HT1080 (cell line): ENCODE measurements at places on chromosomes 2 and 18. TPM values are rescaled to one million over a fixed set of nuclear protein-coding genes. Genes with fewer than 3 reads are reported as not detected.
A peak's percentile ranks its signal among the peaks of the same experiment; 100 is the strongest.

GRCh38 chr2:164151522-164151921 is 415.7 kb upstream of the FIGN start:
- no peak for DNase-seq

Gene FAP
- 0.23 TPM in 1 of 2 replicates, not detected in the other for total RNA-seq

GRCh38 chr2:16607301-16607700 is 58.3 kb downstream of the CYRIA start:
- no peak for DNase-seq

GRCh38 chr2:156329927-156330726 is 2.4 kb downstream of the NR4A2 start:
- DNase-seq, result no peak

DNA sequence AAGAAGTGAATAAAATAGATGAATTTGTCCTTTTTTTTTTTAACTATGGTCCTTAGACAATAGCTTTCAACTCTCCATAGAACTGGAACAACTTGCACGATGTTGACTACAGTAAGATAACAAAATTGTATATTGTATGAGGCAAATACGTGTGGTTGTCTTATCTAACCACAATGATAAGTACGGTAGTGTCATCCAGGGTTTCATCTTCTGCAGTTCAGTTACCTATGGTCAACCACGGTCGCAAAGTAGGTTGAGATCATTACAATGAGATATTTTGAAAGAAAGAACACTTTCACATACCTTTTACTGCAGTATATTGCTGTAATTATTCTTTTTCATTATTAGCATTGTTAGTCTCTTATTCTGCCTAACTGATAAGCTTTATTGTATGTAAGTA is 295.2 kb downstream of the PARD3B start:
- no peak for DNase-seq

DNA sequence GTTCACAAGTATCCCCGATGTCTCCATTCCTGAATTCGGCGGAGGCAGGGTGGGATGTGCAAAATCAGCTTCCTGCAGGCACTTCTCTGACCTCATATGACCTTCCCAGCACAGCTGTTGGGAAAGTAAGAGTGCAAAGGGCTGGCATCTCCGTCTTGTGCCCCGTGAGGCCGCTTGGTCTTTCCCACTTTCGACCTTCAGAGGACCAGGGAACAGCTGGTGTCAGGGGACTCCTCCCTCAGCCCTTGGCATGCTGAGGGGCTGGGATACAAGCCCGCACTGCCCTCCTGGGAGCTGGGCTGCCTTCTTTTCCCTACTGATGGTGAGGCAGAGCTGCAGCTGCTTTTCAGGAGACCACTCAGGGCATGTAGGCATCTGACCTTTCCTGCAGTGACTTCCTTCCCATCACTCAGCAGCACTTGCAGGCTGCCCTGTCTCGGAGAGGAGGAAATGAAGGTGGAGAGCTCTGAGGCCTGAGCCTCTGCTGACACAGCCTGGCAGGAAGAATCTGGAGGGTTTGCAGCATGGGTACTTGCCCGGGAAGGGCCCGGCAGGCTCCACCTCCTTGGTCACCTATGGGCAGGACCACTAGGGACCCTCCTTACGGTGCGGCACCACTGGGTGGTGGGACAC is 277.2 kb upstream of the HS6ST1 start:
- no peak for DNase-seq

GRCh38 chr2:149587950-149588487 is 444 bp upstream of the MMADHC start:
- no peak for DNase-seq

GRCh38 chr2:205989271-205990071 is 96.5 kb downstream of the INO80D start:
- no peak for DNase-seq

Gene ZNF892
- total RNA-seq, result 0.32 and 1.5 TPM in 2 replicates

DNA sequence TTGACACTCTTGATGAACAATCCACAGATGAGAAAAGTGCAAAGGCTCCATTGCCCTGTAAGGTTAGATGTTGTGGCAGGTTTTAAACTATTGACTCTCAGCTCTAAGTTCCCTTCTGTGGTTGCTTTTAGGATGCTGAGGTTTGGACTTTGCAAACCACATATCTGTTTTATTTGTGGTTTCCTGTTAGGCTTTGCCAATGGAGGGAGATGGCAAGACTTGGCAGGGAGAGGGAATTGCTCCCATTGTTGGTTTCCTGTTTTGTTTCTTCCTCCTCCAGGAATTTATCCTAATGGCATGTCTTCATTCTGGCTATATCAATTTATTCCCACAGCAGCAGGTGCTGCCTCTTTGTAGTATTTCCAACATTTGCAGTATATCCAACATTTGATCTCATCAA is 772.3 kb downstream of the LRRTM4 start:
- peak; percentile 56 for DNase-seq

Gene SFT2D3
- total RNA-seq, result 3.6 and 4.7 TPM in 2 replicates

- peak; percentile 68 for DNase-seq
These were observed 39.9 kb upstream of the ELOA2 start for GRCh38 chr18:47075098-47075883.

Gene SETBP1
- 2.1 and 2.7 TPM in 2 replicates for total RNA-seq

DNA sequence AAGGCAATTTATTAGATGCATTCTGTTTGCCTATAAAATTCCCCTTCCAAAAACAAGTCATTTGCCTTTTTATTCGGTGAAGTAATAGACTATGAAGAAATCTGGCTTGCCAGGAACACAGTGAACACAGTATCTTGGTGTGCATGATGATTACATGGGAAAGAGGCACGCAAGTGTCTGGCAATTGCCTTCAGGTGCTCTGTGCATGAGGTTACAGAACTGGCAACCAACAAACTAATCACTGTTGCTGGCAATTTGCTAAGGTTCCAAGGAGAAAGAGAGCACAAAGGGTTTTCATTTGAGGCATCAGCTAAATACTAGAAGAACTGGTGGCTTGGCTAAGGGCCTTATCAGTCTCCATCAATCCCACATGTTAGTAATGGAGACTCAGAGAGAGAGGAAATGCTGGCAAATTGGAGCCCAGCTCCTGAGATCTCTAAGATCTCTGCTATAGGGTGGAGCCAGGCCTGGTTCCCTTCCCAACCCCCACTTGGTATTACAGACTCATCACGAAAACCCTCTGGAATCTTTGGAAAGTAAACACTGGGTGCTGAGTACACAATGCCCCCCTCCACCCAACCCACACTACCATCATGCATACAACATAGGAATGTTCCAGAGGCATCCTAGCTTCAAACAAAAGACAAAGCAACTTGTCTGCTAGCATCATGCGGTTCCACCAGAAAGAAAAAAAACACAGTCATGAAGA is 10.4 kb downstream of the RNF152 start:
- DNase-seq, result no peak

Gene NGEF
- 0.30 and 2.7 TPM in 2 replicates for total RNA-seq

Gene HOXD9
- total RNA-seq, result 0.53 and 1.7 TPM in 2 replicates

DNA sequence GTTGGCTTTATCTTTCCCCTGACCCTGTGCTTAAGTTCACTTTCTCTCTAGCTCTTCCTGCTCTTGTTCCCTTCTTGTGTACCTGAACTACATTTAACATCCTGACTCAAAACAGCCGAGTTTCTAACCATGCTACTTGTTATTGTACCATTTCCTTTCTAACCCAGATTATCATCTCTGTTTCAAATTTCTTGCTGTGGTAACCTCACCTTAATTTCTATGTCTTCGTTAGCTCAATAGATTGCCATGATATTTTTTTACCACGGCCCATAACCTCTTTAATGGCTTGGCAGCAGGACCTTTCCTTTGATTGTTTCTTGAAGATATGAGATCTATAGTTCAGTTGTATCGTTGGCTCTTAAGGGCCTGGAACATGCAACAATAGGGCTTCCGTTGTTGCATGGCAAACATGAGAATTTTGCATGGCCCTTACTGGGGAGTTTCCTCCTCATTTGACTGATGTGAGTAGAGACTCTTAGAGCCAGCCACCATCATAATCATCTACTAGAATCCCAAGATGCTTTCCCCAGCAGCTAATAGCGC is 11.1 kb downstream of the CFAP36 start:
- DNase-seq, result no peak

- no peak for DNase-seq
These were observed 56.1 kb upstream of the TTN start for GRCh38 chr2:178863130-178863855.

Gene INPP5D
- 1.0 and 2.0 TPM in 2 replicates for total RNA-seq

DNA sequence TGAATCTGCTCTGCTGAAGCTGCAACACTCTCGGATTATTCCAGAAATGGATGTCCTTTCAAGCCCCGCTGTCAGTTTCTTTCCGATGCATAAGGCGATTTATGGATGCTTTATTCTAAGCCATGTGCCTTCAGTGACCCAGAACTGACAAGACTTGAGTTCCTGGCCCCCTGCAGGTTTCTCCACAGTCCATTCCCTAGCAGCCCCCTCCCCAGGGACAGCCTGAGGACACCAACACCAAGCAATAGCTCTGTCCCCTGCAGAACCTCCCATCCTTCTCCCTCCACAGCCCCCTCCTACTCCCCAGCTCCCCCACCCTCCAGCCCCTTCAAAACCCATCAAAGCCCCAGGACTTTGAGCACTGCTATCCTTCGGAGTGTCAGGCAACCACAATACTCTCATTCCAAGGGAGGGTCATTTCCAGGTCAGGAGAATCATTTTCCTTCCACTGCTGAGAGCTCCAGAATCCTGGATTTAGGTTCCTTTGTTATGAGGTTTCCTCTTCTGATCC is 24.6 kb upstream of the SPP2 start:
- peak; percentile 36 for DNase-seq

Gene UGT1A10
- total RNA-seq, result not detected in 2 replicates

- DNase-seq, result no peak
These were observed 218.0 kb downstream of the IRS1 start for GRCh38 chr2:226581661-226582060.

Gene CYP27C1
- total RNA-seq, result 1.4 and 1.5 TPM in 2 replicates

DNA sequence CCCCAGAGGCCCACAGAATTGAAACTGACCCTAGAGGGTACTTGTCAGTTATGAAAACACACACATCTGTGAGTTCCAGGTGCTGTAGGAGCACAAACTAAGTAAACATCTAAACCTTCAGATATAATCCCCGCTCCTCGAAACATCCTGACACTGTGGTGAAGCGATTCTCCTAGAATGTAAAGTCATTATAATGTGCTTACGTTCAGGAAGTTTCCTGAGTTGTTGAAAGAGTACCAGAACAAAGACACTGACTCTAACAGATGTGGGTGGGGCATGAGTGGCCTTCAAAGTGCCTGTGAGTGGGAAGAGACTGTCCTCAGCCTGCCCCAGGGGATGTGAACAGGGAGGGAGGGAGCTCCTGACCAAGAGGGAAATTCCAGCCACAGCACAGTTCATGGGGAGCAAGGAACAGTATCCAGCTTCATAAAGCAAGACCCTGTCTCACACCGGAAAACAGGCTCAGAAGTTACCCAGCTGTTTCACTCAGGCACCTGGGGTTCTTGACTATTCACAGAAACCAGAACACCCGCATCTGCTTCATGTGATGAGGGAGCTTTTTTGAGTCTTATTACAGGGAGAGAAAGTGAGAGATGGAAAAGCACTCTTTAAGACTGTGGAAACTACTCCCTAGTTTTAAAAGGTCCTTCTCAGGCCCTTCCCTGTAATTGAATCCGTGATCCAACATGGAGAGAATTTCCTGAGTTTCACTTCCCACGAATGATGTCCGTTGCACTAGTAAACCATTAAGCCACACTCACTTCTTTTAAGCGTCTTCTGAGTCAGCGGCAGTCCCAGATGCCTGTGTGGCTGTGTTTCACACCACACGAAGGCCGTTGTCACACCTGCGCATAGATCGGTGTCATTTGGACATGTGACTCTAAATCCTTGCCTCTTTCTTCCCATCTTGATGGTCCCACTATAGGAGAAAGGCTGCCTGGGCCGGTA is 88.6 kb upstream of the EML6 start:
- DNase-seq, result peak; percentile 75

DNA sequence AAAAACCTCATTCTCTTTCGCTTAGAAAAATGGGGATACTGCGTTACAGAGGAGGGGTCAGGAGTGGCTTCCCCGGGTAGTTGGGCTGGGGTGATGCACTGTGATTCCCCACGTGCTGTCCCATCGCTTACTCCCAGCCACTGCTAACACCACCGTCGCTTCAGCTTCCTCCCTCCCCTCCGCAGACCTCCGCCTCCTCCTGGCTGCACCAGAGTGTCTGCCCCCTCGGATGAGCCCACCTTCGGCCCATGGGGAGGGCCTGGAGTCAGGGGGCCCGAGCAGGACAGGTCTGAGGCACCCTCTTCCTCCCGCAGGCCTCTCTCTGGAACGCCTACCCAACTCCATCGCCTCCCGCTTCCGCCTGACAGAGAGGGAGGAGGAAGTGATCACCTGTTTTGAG is 59.1 kb upstream of the MCFD2 start:
- no peak for DNase-seq

DNA sequence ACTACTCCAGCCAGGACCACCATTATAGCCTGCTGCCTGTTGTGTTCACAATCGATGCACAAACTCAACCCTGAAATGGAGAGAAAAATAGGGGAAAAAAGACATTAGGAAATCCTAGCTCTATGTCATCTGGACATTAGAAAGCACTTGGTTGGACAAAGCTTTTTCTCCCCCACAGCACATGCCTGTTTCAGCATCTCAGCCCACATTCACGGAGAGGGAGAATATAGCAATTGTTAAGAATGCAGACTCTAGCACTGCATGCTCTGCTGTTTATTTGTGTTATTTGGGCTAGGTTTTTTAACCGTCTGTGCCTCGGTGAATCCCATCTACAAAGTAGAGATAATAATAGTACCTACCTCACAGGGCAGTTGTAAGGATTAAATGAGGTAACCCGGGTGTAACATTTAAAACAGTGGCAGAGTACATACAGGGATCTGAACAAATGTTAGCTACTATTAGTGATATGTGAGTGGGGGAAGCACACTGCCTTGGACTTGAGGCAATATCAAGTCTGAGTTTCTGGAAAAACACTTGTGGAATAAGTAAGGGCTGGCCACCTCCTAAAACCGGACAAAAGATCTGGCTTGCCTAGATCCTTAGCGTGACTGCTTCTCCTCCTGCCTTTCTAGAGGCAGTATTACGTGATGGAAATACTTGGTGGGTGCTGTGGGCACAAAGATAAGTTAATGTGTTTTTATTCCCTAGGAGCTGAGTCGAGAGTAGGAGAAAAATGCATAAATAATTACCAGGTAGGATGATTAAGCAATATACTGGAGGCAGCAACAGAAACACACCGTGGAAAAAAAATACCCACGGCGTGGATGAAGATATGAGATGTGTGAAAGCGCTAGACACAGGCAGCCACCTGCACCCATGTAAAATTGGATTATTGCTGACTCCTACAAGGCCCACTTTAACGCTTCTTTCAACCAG is 1.0 kb upstream of the PPP1CB start:
- DNase-seq, result peak; percentile 29
